ENCODE measurements at places on chromosomes 6 and 20.

GRCh38 chr20:19885939-19886660 lies 128.0 kb downstream of the RIN2 start:
- peak; percentile 27 for DNase-seq

DNA sequence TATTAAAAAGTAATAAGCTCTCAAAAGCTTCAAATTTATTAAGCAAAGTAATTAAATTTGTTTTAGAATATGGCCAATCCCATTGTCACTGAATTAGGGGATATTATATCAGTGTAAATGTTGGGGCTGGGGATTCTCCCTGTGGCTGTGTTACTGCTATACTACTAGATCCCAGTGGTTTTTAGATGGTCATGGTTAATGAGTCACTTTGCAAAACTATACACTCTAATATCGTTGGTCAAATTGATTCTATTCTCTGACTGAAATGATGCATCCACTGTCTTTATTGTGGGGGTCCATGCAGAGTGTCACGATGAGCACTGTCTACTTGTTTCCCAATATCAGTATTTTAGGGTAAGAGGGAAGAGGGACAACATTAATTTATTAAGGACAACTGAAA lies 336.9 kb upstream of the PREP start:
- DNase-seq: no peak

DNA sequence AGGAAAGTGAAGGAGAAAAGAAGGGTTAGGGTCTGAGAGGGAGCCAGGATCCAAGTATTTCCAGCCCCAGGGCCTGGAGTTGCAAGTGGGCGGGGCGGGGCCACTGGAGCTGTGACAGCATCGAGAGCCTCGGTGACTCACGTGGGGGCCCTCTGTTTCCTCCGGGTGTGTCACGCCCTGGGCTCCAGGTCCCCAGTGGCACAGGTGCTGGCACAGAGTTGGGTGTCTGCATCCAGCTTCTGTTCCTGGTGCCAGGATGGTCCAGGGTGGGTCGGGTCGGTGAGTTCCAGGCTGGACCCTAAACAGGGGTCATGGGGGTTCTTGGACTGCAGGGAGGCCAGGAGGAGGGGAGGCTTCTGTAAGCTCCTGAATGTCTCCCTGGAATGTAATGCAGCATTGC lies 16.7 kb downstream of the RAET1L start:
- no peak for DNase-seq

DNA sequence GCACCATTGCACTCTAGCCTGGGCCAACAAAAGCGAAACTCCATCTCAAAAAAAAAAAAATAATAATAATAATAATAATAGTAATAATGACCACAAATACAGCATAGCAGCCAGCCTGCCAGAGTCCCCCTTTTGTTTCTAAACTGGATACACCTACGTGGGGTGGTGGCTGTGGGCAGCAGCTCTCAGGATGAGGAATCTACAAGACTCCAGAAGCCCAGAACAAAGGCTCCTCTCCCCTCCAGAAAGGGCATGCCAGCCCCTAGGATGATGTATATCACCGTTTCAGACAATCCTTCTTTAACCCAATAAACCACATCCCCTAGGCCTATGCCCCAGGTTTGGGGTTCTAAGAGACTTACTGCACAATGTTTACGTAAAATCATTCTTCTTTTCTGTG lies 155.9 kb downstream of the QRSL1 start:
- no peak for DNase-seq

DNA sequence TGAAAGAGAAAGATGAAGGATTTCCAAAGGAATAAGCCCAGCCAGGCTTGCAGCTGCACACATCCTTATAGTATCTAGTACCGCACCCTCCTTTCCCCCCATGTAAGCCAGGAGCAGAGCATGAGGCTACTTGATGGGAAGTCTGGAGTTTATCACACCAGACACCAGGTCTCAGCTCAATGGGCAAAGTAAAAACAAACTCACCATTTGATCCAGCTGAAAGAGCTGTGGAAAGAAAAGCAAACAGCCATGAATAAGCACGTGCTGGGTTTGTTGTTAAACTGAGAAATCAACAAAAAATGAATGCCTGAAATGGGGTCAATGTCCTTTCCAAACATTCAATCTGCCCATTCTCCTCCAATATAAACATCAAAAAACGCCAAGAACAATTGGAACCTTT lies 50.6 kb upstream of the MAP7 start:
- peak; percentile 45 for DNase-seq

DNA sequence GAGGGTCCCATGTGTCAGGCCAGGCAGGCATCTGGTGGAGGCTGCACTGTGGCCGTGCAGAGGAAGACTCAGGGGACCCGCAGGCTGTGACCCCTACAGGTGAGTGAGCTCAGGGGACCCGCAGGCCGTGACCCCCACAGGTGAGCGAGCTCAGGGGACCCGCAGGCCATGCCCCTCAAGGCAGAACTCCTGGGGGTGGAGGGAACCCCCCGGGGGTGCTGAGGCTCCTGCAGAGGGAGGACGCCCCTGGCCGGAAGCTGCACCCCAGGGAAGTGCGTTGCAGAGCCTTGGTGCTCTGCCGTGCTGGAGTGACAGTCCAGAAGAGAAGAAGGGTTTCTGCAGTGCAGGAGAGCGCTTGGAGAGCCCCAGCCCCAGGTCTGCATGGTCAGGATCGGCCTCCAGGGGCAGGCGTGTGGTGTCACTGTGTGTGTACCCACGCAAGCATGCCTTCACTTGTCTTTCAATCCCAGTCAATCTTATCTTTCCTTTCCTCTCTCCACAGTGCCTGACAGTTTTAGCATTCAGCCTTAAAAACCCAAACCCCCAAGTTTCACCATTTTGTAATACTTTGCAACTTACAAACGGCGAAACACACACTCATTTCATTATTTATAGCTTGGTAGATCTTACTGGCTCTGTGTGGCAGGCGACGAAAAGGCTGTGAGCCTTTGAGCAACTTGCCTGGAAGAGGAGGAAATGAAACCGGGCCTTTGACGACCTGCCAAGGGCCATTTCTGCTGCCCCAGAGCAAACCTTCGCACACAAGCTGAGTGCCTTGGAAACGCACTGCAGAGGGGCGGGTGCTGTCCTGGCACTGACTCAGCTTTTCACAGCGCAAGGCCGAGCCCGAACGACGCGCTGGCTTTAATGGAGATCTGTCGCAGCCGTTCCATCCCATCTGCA lies 101.4 kb upstream of the AGPAT4 start:
- peak; percentile 54 for DNase-seq

DNA sequence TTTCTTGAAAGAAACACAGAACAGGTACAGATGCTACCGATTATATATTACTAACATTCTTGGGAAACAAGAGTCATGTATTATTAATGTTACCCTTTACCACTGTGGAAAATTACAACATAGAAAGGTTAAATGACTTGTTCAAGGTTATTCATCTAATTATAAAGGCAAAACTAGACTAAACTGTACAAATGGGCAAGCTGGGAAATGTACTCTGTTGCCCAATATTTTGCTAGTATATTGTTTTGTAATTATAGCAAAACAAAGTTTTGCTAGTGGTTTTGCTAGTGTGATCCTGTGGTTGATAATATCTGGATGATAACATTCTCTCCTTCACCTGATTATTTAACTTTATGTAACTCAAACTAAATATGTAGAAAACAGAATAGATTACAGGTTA lies 96.5 kb downstream of the TINAG start:
- DNase-seq: no peak

GRCh38 chr6:122740936-122741335 lies 38.6 kb upstream of the FABP7 start:
- no peak for DNase-seq

DNA sequence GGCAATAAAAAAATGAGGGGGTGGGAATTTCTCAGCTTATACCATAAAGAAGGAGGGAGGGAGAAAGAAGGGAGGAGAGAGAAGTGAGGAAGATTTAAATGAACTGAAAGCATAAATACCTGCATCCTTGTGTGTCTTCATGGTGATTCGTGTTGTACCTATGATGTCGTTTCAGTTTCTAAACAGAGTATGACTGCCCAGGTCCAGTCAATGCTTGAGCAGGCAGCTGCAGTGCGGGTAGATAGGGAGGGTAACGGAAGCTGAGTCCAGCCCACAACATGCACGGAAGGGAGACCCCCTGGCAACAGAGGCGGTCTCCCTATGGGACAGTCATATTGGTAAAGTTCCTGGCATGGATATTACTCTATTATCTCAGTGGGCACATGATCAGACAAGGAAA lies 184.5 kb downstream of the KIF16B start:
- DNase-seq: no peak

- no peak for DNase-seq
Observed at GRCh38 chr6:85460154-85460920, 10.5 kb downstream of the NT5E start.

DNA sequence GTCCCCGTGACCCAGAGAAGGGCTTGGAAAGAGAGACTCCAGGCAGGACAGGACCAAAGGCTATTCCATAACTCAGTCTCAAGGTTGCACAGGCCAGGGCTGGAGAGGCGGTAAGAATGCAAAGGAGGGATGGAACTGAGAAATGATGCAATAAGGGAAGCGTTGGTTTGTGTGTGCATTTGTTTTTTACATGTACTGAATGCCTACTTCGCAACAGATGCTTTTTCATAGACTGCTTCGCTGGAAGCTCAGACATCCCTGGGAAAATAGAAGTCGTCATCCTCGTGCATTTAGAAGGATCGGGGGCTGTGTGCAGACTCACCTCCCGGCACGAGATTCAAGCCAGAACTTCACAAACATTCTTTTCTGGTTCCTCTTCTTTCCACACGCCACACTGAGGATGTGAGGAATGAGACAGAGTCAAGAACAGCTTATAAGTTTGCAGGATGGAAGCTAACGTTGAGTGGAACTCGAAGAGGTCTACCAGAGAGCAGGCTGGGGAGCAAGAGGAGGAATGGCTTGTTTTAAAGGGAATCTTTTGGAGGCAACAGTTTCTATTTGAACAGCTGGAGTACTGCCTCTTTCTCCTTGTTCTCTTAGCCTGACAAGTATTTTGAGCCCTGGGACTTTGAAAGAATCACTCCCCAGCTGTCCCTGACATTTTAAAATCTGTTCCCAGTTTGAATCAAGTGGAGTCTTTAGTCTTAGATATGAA lies 19.3 kb upstream of the LY86 start:
- no peak for DNase-seq

DNA sequence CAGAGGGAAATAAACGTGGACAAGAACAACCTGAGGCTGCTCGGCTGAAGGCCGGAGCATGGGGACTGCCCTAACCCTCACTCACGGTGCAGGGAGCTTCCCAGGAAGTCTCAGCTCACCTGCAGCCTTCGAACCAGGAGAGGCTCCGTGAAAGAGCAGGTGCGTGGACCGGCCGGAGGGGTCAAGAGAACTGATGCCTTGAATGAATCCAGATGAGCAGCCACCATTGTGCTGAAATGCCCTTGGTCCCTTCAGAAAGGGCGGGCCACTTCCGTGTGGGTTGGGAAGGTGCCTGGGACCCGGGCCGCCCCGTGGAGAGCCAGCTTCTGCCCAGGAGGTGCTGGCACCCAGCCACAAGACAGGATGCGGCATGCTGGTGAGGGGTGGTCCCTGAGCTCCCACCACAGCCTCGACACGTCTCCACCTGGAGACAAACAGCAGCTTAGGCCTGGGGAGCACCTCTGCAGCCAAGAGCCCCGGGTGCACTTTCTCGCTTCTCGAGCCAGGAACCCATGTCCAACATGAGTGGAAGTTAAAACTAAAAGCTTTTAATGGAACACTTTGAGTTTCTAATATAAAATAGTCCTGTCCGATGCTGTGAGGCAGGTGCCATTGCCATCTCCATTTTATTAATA lies 83.5 kb downstream of the TTLL2 start:
- no peak for DNase-seq

DNA sequence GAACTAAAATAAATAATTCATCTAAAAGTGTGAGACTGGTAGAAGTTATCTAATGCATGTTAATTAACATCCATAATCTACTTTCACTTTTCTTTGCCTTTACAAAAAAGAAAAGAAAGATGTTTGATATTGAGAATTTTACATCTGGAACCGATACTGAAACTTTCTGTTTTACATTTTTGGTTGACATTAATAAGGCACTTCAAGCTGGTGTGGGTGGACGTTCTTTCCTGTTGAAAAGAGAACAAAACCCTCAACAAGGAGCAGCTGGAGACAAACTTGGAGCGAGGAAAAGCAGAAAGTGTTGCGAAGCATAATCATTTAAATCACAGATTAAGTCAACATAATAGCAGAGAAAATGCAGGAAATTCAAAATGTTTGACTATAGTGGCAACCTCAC lies 575.2 kb upstream of the ADGRB3 start:
- no peak for DNase-seq

DNA sequence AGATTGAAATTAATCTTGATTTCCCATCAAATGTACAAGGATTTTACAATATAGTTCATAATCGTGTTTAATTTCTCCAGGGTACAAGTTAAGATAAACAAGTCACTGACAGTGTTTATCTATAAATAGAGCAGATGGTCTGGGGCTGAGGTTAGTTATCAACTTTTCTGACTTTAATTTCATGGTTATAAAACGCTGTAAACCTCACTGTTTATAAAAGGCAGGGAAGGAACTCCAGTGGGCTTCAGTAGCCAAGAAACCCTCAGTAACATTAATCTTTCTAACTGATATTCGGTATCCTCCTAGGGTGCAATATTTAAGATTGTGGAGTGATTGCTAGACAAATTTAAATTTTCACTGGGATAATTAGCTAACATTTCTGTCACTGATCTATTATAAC lies 68.6 kb downstream of the GFRAL start:
- no peak for DNase-seq

DNA sequence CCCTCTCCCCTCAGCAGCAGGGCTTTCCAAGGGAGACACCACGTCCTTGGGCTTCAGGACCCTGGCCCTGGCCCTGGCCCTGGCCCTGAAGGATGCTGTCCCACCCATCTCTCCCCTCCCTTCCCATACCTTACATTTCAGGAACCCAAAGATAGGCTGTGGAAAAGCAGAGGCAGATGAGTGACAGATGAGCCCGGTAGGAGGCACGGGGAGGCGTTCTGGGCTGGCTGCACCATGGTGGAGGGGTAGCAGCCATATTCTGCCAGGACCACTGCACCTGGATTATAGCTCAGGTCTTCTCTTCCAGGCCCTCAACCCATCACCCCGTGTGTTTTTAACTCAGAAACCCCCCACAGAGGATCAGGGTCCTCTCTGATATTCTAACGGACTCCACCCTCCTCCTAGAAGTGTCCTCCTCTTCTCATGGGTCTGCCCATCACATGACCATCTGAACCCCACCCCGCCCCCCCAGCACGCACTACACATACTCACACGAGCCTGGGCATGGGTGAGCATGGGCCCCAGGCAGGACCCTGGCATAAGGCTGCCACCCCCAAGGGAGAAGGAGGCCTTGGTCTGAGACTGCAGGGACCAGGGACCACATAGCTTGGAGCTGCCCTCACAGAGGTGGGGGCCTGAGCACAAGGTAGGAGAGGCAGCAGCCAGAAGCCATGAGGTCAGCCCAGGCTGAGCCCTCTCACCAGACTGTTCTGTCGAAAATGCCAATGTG lies 220.8 kb upstream of the CDH4 start:
- DNase-seq: no peak

DNA sequence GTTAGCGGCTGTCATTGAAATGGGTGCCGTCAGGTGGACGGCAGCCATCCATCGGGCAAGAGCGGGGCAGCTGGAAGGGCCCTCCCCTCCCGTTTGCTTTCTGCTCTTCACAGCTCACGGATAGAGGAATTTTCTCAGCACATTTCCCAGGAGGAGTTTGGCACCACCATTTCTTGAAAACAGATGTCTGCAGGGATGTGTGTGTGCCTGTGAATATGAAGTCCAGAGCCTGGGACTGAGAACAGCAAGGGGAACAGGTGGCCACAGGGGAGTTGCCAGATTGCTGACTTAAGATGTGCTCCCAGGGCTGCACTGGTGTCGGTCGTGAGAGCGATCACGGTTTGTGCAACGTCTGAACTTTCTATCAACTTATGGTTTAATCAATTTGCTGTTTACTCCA lies 22.1 kb upstream of the ECI2 start:
- DNase-seq: no peak

- no peak for DNase-seq
Observed at GRCh38 chr6:79742030-79742429, 110.9 kb downstream of the SH3BGRL2 start.

- DNase-seq: no peak
Observed at GRCh38 chr6:126475449-126475848, 135.5 kb downstream of the CENPW start.
